Smooth muscle cell of trachea (primary cell): ENCODE measurements at places on chromosomes 1 and 21. TPM values are rescaled to one million over a fixed set of nuclear protein-coding genes. Genes with fewer than 3 reads are reported as not detected.

Gene TNN
- total RNA-seq, result not detected in 2 replicates

Gene CALML6
- total RNA-seq, result 0.15 and 0.50 TPM in 2 replicates

Gene MAP1LC3C
- total RNA-seq, result 0.87 and 1.3 TPM in 2 replicates

Gene IFNLR1
- not detected in 2 replicates for total RNA-seq

Gene LDLRAD1
- total RNA-seq, result not detected in 2 replicates

Gene TPTE
- total RNA-seq, result not detected in 2 replicates

Gene KMO
- total RNA-seq, result 0.17 TPM in 1 of 2 replicates, not detected in the other

Gene SETSIP
- 0.15 TPM in 1 of 2 replicates, not detected in the other for total RNA-seq

Gene KCNH1
- total RNA-seq, result 0.15 TPM in 1 of 2 replicates, not detected in the other

Gene EFNA3
- 0.29 and 1.3 TPM in 2 replicates for total RNA-seq

Gene SLC19A2
- total RNA-seq, result 8.0 and 8.9 TPM in 2 replicates

Gene TRNP1
- total RNA-seq, result 33.5 and 59.7 TPM in 2 replicates

Gene NENF
- total RNA-seq, result 55.3 and 57.4 TPM in 2 replicates

Gene CIART
- total RNA-seq, result 1.6 and 8.1 TPM in 2 replicates

Gene VANGL2
- under 0.01 TPM in 1 of 2 replicates, not detected in the other for total RNA-seq

Gene OR2T33
- total RNA-seq, result not detected in 2 replicates

Gene DPT
- total RNA-seq, result 1.8 and 2.3 TPM in 2 replicates

Gene C1QA
- not detected in 2 replicates for total RNA-seq
